ENCODE measurements at places on chromosomes 3 and 15. TPM values are rescaled to one million over a fixed set of nuclear protein-coding genes. Genes with fewer than 3 reads are reported as not detected.

Gene TTC14
- total RNA-seq: 26.8 TPM

Gene LRRC3B
- not detected for total RNA-seq

Gene TUSC7
- not detected for total RNA-seq

Gene FURIN
- total RNA-seq: 99.8 TPM

Gene CHRFAM7A
- 3.5 TPM for total RNA-seq

Gene TUSC2
- 27.4 TPM for total RNA-seq

Gene CSK
- total RNA-seq: 46.9 TPM

All from mesenteric fat pad (tissue), 1 donor.